ENCODE measurements at places on chromosomes 1 and 21. TPM values are rescaled to one million over a fixed set of nuclear protein-coding genes. Genes with fewer than 3 reads are reported as not detected.

DNA sequence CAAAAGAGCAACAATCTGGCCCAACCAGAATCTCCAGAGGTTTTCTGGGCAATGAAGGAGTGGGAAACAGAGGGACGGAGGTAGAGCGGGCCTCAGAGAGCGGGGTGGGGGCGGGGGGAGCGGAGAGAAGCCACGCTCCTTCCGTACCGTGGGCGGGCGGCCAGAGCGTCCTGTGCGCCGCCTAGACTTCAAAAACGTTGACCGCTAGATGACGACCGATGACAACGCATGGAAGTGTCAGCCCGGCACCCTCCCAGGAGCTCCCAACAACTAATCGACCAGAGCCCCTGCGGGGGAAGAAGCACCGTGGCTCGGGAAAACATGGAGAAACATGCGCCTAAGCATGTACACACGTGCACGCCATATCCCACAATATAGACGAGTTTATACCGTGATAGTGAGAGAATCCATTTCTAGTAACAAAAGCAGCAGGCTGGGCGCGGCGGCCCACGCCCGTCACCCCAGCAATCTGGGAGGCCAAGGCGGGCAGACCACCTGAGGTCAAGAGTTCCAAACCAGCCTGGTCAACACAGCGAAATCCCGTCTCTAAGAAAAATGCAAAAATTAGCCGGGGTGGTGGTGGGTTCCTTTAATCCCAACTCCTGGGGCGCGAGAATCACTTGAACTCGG is 131.9 kb downstream of the LIPI start:
- H3K4me3 ChIP-seq: no peak overlapping the region
- no peak overlapping the region for H3K27ac ChIP-seq
- DNase-seq: no peak
- H3K4me1 ChIP-seq: no peaks in the 10 kb centered on the region
- H3K36me3 ChIP-seq: peaks cover 34% of the 10 kb centered on the region

DNA sequence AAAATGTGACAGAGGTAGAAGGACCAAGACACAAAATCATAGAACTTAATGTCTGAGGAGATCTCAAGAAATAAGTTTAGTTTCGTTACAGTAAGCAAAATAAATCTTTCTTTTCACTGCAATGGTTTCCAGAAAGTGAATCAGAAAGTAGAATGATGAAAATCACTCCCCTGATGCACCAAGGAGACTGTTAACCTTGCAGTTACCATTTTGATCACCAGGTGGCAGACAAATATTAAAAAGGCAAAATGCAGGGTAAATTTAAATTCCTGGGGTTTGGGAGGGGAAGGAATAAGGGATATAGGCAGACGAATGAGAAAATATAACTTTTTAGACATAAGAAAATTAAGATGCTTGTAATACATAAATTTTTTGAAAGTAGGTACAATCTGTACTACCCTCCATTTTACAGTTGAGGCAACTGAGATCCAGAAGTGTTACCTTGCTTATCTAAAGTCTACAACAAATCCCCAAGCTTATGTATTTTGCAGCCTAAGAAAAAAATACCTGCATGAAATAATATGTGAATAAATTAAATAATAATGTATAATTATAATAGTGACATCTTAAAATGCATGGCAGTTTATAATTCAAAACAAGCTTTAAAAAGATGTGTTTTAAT is 253.2 kb downstream of the CRB1 start:
- H3K27me3 ChIP-seq: no peaks in the 10 kb centered on the region
- DNase-seq: peak; percentile 46
- H3K4me1 ChIP-seq: 0 out of 2 replicates have a peak, but pooled peaks cover 4% of the 10 kb centered on the region
- no peak overlapping the region for H3K4me3 ChIP-seq
- H3K27ac ChIP-seq: no peak overlapping the region
- no peaks in the 10 kb centered on the region for H3K36me3 ChIP-seq

- no peak overlapping the region for H3K4me3 ChIP-seq
- H3K27me3 ChIP-seq: peaks cover 3% of the 10 kb centered on the region
- H3K27ac ChIP-seq: no peak overlapping the region
- DNase-seq: no peak
- peaks cover 7% of the 10 kb centered on the region for H3K4me1 ChIP-seq
- no peaks in the 10 kb centered on the region for H3K36me3 ChIP-seq
These were observed 3.0 kb downstream of the TIAM1 start for GRCh38 chr21:31340942-31341487.

DNA sequence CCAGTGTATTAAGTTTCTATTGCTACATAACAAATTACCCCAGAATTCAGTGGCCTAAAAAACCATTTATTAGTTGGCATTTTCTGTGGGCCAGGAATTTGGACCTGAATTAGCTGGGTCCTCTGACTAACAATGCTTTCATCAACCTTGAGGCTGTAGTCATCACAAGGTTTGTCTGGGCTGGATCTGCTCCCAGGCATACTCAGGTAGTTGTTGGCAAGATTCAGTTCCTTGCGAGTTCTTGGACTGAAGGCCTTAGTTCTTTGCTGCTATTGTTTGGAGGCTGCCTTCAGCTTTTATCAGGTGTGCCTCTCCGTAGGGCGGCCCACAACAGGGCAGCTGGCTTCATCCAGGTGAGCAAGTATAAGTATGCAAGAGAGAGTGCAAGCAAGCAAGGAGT is 31.4 kb upstream of the DEPDC1 start:
- no peak overlapping the region for H3K4me3 ChIP-seq
- H3K27ac ChIP-seq: no peak overlapping the region

Gene ITGB2
- not detected for total RNA-seq

DNA sequence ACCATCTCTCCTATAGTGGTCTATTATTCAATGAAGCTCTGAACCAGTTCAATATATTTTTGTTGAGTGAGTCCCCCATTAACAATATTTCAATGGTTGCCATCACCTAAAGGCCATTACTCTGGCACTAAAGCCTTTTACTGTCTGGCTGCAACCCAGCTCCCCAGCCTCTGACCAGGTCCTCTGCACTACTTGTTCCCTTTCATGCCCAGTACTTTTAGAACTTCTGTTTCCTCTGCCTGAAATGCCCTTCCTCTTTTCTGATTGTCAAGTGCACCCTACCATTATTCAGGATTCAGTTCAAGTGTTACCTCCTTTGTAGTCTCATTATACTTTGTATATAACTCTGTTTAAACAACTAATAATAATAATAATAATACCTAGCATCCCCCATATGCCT is 30.4 kb upstream of the ZFYVE9 start:
- no peak overlapping the region for H3K4me3 ChIP-seq
- no peaks in the 10 kb centered on the region for H3K36me3 ChIP-seq
- no peak overlapping the region for H3K27ac ChIP-seq
- no peaks in the 10 kb centered on the region for H3K27me3 ChIP-seq

Gene MRPL20
- 139 TPM for total RNA-seq

- DNase-seq: peak; percentile 53
- H3K36me3 ChIP-seq: peaks cover 3% of the 10 kb centered on the region
- no peak overlapping the region for H3K27ac ChIP-seq
- H3K27me3 ChIP-seq: peaks cover 50% of the 10 kb centered on the region
These were observed 31.3 kb downstream of the NCMAP start for GRCh38 chr1:24586970-24587820.

DNA sequence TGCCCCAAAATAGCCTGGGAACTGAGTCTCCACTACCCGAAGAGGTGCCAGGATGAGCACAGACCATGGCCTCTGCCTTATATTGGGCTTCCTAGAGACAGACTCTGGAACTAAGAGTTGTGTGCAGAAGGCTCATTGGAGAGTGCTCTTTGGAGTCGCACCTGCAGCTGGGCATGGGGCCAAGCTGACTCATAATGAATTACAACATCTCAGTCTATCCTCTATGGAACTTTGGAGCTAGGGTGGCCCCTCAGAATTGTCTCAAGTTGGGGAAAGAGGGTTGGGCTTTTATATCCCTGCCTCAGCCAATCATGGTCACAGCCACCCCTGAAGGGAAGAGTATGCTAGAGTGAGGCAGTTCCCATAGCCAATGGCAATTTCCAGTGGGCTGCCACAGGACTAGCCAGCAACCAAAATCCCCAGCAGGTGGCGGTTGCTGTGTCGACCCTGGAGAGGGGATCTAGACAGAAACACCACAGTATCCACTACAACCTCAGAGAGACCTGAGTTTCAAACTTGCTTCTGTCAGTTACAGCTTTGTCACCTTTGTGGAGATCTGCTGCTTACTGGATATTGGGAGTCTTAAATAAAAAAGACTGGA is 93.8 kb downstream of the DMRTA2 start:
- no peaks in the 10 kb centered on the region for H3K36me3 ChIP-seq
- H3K4me3 ChIP-seq: no peak overlapping the region
- H3K4me1 ChIP-seq: no peaks in the 10 kb centered on the region
- no peak overlapping the region for H3K27ac ChIP-seq

- peaks cover 2% of the 10 kb centered on the region for H3K27me3 ChIP-seq
- peaks cover 79% of the 10 kb centered on the region for H3K4me1 ChIP-seq
- H3K36me3 ChIP-seq: no peaks in the 10 kb centered on the region
- DNase-seq: no peak
- H3K4me3 ChIP-seq: no peak overlapping the region
- no peak overlapping the region for H3K27ac ChIP-seq
These were observed 5.1 kb upstream of the CSRP1 start for GRCh38 chr1:201511941-201512539.

- H3K4me1 ChIP-seq: peaks cover 48% of the 10 kb centered on the region
- H3K4me3 ChIP-seq: peak overlapping the region; percentile 32
- DNase-seq: no peak
- H3K27me3 ChIP-seq: no peaks in the 10 kb centered on the region
- H3K27ac ChIP-seq: peak overlapping the region; percentile 85
These were observed 224.4 kb upstream of the COA6 start for GRCh38 chr1:234148816-234149215.

Gene RASSF5
- 0.52 TPM for total RNA-seq
